Ovary (tissue), 10 donors: ENCODE measurements at places on chromosomes 7 and 10. TPM values are rescaled to one million over a fixed set of nuclear protein-coding genes. Genes with fewer than 3 reads are reported as not detected.

DNA sequence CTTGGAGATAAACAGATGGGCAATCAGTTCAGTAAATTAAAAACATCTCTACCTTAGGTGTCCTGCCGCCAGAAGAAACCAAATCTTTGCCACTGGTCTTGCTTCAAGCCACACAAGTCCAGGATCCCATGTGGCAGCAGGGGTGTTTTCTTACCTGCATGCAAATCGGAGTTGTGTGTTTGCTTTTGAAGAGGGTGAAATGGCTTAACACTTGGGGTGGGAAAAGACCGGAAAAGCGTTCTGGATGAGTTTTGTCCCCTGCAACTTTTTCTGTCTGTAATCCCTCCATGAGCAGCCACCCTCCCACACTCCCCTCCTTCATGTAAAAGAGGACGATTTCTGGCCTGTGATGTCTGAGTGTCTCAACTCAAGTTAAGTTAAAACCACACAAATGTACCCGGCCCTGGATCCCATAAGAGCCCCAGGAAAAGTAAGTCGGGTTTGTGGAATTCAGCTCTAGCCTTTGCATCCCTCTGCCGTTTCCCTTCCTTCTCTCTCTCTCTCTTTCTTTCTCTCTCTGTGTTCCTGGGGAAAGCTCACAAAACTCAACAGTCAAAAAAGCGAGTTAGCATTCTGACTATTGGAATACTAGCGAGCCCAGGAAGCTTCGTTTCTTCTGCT lies 178.5 kb downstream of the TCF7L2 start:
- peak overlapping the region; percentile 4 for H3K27ac ChIP-seq
- no peak overlapping the region for H3K4me3 ChIP-seq
- H3K36me3 ChIP-seq = no peaks in the 10 kb centered on the region
- DNase-seq = no peak

DNA sequence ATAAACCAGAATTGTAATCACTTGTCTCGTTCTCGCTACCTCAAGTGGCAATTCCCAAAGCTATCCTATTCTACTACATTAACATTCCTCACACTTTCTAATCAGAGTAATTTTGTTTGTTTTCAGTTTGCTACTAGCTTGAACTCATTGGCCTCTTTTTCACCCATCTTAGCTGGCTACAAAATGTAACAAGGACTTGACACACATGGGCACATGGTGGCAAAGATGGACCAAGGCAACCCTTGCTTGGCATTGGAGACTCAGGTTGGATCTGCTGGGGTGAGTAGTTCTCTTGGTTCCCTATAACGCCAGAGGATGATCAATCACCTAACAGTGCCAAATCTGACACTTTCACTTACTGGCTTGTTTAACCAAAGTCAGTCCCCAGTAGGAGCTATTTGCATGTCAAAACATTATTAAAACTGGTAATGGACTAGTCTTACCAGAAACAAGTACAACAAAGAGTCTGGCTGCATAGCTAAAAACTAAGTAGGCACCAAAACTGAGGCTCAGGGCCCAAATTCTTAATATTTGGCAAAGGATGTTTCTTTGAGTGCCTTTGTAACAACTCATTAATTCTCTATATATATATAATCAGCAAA lies 1.9 kb downstream of the USP6NL start:
- H3K27ac ChIP-seq = no peak overlapping the region
- H3K27me3 ChIP-seq = no peaks in the 10 kb centered on the region
- no peak overlapping the region for H3K4me3 ChIP-seq
- DNase-seq = no peak

DNA sequence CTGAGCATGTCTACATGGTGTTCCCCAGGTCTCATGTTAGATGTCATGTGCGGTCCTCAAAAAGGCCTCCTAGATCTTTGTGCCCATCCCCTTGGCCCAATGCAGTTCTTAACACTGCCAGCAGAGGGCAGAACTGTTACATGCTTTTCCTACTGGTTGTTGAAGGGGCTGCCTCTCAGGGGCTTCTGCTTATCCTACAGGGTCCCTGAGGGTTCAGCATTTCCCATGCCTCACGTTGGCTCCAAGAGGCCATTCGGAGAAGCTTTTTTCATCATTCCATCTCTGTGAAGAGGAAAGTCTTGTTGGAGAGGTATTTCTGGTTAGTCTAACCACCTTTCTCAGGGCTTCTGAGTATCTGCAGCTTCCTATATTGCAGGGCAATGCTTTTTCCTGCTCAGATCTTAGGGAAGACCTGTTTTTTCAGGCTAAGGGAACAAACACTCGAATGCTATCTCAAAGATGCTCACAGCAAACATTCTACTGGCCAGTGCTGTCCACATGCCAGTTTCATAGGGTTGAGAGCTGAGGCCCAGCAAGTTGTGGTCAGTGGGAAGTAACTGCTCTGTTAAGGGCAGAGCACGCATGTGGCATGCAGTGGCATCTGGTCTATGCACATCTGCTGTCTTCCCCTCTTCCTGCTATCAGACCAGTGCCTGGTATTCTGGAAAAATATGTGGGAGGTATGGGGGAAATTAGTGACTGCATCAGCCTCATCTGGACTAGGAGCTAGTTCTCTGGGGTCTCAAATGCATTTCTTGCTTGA lies 31.5 kb downstream of the MBL2 start:
- DNase-seq = no peak
- no peaks in the 10 kb centered on the region for H3K27me3 ChIP-seq
- no peak overlapping the region for H3K27ac ChIP-seq
- no peaks in the 10 kb centered on the region for H3K36me3 ChIP-seq

DNA sequence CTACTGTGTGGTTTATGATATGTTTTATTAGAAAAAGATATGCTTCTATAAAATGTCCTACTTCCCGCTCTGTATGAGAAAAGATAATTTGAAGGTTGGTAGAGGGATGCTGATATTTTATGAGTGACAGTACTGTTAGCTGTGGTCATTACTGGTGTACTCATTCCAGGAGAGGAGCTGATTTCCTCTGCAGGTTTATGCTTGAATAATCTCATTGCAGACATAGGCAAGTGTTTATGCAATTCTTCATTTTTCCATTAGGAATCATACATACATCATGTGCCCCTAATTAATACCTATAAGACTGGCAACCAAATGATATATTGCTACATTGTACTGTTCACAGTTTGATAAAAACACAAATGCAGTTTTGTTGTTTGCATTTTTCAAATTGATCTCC lies 269.4 kb downstream of the MALRD1 start:
- DNase-seq = no peak
- no peaks in the 10 kb centered on the region for H3K4me1 ChIP-seq
- H3K27me3 ChIP-seq = no peaks in the 10 kb centered on the region
- no peaks in the 10 kb centered on the region for H3K36me3 ChIP-seq

DNA sequence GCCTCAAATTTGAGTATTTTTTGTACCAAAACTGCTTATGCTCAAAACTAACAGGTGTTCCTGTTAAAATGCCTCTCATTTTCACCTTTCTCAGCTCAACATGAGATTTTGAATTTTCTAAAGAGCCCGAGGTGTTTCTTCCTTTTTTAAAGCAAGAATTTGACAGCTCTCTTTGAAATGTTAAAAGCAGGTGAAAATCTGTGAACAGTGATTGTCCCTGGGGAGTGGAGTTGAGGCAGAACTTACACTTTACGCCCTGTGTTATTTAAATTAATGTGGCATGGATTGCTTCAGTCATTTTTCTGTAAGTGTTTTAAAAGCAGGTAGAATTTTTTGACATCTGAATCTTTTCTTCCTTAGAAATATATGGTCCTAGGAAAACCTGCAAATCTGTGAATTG lies 9.2 kb upstream of the GPR15LG start:
- H3K4me1 ChIP-seq = no peaks in the 10 kb centered on the region
- H3K36me3 ChIP-seq = no peaks in the 10 kb centered on the region
- H3K27ac ChIP-seq = no peak overlapping the region
- no peaks in the 10 kb centered on the region for H3K27me3 ChIP-seq

DNA sequence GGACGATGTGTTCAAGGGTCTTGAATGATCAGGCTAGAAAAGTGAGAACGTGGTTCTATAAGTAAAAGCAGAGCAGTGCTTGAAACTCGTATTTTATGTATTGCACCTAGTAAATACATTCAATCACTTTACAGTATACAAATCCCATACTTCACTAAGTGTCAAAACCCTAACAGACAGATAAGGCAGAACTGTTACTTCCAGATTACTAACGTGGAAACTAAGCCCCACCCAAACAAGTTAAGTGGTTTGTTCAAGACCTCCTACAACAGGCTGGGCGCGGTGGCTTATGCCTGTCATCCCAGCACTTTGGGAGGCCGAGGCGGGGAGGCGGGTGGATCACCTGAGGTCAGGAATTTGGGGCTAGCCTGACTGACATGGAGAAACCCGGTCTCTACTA lies 9.2 kb upstream of the MYO1G start:
- H3K4me3 ChIP-seq = no peak overlapping the region
- no peaks in the 10 kb centered on the region for H3K4me1 ChIP-seq
- no peak overlapping the region for H3K27ac ChIP-seq
- H3K27me3 ChIP-seq = no peaks in the 10 kb centered on the region
- no peaks in the 10 kb centered on the region for H3K36me3 ChIP-seq

DNA sequence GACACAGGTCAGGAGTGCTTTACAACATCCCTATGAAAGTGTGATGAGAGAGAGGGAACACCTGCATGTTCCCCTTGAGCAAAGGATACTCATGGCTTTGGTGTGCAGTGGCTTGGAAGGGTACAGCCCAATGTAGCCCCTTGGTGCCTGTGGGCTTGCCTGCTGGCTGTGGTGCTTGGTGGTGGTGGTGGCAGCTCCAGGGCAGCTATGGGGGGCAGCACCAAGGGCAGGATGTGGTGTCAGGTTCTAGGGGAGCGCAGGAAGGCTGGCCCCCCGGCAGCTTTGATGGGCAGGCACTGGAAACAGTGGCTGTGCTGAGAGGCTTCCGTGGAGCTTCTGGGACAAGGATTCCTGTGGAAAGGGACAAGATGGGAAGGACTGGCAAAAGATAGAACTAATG lies 464.0 kb upstream of the ZMIZ1 start:
- H3K4me1 ChIP-seq = no peaks in the 10 kb centered on the region
- no peak for DNase-seq
- no peak overlapping the region for H3K4me3 ChIP-seq

DNA sequence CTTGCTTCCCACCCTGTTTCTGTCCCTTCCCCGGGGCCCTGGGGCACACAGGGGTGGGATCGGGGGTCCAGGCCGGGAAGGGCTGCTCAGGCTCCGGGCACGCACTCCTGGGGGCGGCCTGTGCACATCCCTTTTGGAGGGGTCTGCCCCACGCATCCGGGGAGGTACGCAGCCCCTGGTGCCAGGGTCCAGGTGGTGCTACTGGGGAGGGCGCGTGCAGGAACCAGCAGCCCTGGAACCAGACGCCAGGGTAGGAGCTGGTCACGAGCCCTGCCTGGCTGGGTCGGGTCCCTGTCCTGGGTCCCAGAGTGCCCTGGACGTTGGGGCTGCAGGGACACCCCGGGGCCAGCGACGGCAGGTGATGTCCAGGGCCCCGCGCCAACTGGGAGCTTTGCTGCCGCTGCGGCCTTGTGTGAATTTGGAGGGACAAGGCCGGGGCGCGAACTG lies 53.4 kb downstream of the GLRX3 start:
- H3K36me3 ChIP-seq = no peaks in the 10 kb centered on the region
- H3K4me1 ChIP-seq = peaks cover 6% of the 10 kb centered on the region
- no peaks in the 10 kb centered on the region for H3K27me3 ChIP-seq
- H3K4me3 ChIP-seq = no peak overlapping the region

GRCh38 chr7:123190109-123190831 lies 9.5 kb downstream of the SLC13A1 start:
- H3K36me3 ChIP-seq = no peaks in the 10 kb centered on the region
- H3K27ac ChIP-seq = no peak overlapping the region
- no peaks in the 10 kb centered on the region for H3K4me1 ChIP-seq
- no peak for DNase-seq

DNA sequence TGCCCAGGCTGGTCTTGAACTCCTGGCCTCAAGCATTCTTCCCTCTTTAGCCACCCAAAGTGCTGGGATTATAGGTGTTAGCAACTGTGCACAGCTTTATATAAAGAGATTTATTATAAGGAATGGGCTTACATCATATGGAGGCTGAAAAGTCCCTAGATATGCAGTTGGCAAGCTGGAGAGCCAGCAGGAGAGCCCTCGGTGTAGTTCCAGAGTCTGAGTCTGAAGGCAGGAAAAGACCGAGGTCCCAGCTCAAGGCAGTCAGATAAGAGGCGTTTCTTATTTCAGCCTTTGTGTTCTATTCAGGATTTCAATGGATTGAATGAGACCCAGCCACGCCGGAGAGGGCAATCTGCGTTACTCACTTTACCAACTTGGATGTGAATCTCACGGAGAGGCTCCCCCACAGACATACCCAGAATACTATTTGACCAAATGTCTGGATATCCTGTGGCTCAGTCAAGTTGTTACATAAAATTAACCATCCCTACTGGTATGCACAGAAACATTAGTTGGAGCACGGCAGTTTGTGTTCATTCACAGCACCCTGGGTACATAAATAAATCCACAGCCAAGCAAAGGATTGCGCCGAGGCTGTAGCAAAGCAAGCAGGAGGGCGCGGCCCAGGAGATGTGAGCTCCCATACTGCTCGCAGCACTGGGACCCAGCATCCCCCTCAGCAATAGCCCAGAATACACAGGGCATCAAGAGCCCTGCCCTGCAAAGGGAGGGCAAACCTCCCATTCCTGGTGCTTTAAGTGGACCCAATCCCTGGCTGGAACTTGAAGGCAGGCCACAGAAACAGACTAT lies 158.4 kb upstream of the ZNF32 start:
- no peak for DNase-seq
- no peak overlapping the region for H3K4me3 ChIP-seq
- no peaks in the 10 kb centered on the region for H3K36me3 ChIP-seq
- H3K27ac ChIP-seq = no peak overlapping the region
- peaks cover 6% of the 10 kb centered on the region for H3K4me1 ChIP-seq

The CHCHD3 gene
- polyA plus RNA-seq = 31.8 TPM

The HMX3 gene
- polyA plus RNA-seq = not detected

The DMTF1 gene
- 38.2 TPM for polyA plus RNA-seq

The OR2A5 gene
- not detected for polyA plus RNA-seq

The SPDYE3 gene
- 0.12 TPM for polyA plus RNA-seq
